ENCODE measurements at places on chromosomes 2 and 18.

GRCh38 chr2:108305901-108306300, 17.2 kb downstream of the SULT1C2 start:
- DNase-seq: no peak

DNA sequence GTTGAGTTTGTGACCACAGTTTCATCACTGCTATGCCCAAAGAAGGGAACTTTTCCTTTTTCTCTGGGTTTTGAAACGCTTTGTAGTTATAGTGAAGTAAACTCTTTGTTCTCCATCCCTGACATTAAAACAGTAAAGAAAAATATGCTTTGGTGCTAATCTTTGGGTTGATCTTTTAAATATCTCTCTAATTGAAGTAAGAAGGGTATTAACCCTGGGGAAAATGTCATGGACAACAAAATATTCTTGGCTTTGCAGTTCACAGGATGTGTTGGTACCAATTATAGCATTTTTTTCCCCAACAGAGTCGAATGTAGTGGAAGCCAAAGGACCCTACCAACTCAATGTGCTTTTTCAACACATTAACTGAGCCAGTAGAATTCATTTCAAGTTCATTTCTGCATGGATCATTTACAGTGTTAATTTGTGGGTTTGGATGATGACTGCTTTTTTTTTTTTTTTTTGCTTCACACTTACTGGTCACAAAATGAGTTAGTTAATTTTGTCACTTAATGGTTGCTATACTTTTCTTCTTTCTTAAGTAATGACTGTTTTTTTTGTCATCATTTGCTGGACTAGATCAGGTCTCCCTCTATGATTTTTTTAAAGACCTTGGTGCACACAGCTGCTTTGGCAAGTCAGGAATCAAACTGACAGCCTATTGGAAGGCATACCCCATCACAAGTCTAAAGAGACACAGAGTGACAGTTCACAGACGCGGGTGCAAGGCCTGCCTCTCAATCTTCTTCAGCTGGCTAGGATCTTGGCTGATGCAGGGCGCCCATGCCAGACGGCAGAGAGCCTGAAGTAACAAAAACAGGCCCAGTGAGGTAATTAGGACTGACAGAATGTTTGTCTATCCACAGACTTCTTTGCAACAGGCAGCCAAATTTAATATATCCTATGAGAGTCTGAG, 98.8 kb upstream of the MMADHC start:
- DNase-seq: no peak

DNA sequence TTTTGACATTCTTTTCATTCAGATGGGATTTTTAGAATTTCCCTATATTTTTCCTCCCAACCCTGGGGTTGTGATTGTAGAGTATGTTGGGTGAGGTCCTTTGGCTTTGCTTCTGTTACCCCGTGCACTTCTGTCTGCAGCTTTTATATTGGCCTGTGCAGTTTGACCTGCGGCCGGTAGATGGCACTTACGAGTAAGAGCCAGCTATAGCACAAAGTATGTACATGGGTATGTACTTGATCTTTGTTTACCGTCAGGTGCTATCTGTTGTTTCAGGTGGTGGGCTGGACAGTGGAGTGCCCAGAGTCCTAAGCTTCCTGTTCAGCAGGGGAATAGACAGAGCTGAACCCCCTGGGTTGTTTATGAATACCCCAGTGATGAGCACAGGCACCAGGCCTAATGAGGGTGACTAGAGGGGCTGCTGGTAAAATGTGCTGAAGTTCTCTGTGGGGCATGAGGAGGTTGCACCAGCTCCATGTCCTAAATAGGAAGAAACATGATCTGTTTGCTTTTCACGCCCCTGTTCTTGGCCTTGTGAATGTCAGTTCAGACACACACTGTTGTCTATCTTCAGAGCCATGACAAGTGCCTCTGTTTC, 58.9 kb upstream of the THUMPD2 start:
- DNase-seq: peak; percentile 85

GRCh38 chr2:111664275-111664850, 219.6 kb downstream of the ANAPC1 start:
- DNase-seq: no peak

DNA sequence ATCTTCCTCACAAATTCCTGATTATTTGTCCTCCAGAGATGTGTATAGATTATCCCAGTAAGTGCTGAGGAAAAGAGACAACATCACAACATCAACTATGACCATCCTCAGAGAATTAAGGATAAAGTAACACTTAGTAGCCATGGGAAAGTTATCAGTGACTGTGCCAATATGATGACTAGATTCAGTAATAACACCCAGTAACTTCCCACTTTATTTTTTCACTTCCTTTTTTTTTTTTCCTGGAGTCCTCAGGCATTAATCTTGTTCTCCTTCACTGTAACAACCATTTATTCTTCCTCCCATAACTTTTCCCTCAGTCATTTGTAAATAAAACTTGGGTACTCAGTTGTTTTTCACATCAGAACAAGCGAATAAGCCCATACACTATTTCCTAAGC, 16.7 kb upstream of the PID1 start:
- no peak for DNase-seq

DNA sequence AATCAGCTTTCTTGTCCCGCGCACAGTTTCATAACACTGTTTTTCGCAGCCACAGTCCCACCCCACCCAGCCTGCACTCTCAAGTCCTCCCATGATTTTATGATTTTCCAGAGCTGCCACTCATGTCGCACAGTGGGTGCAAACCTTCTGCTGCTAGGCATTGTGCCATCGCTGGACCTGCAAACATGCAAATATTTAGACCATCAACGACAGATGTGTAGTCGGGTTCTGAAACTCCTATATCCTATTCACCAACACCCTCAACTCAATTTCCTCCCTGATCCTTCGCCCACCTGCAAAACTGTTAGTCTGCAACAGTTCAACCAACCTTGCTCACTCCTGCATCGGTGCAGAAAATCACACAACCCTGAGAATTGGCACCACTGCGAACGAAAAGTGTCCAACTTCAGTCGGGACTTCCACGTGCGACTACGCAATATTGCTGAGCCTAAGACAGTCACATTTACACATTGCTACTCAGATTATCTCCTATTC, 871 bp upstream of the ALS2 start:
- peak; percentile 22 for DNase-seq

DNA sequence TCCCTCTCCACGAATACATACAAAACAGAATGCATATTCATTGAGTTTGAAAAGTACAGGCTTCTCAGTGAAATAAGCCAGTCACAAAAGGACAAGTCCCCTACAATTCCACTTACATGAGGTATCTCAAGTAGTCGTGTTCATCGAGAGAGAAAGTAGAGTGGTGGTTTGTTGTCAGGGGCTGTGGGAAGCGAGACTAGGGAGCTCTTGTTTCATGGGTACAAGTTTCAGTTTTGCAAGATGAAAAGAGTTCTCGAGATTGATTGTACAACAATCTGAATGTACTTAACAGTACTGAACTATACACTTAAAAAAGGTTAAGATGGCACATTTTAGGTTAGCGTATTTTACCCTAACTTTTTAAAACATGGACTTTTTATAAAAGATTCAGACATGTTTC, 71.5 kb upstream of the TTC39C start:
- no peak for DNase-seq

GRCh38 chr18:32881009-32881408, 108.2 kb upstream of the KLHL14 start:
- peak; percentile 96 for DNase-seq

GRCh38 chr2:12347066-12347493, 369.7 kb upstream of the TRIB2 start:
- DNase-seq: peak; percentile 75

DNA sequence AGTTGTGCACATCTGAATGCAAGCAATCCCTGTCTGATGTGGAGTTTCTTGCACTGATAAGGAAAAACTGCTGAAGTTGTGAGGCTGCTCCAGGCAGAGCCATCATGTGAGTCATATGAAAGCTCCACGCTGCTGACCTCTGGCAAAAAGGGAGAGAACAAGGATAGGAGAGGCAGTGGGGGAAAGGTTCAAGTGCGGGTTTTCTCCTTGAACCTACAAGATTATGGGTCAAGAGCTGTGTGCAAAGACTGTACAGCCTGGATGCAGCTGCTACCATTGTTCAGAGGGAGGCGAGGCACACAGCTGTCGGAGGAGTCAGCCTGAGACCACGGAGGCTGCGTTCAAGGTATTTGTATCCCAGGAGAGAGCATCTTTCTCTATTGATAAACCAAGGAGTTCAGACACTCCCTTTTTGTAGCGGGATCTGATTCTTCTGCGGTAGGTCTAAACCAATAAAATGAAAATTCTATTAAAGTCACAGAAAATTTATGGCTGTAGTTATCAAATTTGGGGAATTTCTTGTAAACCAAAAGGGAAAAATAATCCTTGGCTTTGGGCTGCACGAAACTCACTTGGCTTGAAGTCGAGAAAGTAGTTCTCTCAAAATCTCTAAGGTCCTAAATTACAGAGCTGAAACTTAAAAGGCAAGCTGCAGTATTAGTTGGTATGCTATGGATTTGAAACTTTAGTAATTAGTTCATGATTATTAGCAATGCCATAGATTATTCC, at the start of gene CDK15:
Gene CDK15 (plus strand): TSS at position 96 of the 729 bp plus-strand sequence. CDS start 128 bp downstream, at position 224.
- DNase-seq: no peak

GRCh38 chr2:60246583-60246982, 306.9 kb downstream of the BCL11A start:
- no peak for DNase-seq

DNA sequence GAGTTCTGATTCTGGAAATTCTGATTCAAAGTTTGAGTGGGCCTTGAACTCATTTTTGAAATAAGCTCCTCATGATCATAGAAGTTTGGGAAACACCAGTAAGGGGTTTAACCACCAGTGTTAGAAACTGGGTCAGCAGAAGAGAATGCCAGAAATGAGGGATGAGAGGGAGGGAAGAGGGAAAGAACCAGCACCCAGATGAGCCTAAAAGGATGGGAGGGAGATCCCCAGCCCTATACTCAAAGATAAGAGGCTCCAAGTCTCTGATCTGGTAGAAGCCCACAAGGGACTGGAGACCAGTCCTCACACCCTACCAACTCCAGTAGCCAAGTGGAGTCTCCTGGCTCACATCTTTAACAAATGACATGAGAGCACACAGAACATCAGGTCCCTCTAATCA, 305.0 kb upstream of the NRP2 start:
- no peak for DNase-seq

DNA sequence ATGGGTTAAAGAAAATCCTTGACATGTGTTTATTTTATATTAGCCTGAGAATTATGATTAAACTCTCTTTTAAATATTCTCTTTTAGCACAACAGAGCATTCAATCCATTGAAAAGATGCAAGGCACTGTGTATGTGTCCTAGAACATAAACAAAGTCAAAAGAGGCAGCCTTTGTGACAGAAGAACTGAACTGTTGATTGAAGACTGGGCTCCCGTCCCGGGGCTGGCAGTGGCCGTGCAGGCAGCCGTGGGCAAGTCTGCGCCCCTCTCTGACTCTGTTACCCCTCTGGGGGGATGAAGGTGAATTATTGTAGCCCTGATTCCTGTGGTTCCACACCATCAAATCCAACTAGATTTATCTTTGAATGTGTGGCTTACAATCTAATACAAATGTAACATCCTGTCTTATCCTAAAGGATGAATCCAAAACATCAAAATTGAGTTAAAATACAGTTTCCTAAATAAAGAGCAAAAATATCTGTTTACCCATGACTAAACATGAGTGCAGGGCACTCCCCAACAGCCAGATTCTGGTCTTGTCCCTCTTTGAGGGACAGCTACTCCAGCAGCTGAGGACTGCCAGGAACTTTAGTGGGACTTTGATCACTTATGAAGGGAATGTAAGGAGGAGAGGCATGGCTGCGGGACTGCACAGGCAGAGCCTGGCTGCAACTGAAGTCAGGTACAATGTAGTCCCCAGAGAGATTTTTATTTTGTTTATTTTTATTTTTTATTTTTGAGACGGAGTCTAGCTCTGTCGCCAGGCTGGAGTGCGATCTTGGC, 37.3 kb upstream of the SH3BP4 start:
- no peak for DNase-seq

Data from NCI-H510A treated with DMSO at 0.1 percent for 48 hours (cell line).